ENCODE measurements at places on chromosomes 2 and 18.

DNA sequence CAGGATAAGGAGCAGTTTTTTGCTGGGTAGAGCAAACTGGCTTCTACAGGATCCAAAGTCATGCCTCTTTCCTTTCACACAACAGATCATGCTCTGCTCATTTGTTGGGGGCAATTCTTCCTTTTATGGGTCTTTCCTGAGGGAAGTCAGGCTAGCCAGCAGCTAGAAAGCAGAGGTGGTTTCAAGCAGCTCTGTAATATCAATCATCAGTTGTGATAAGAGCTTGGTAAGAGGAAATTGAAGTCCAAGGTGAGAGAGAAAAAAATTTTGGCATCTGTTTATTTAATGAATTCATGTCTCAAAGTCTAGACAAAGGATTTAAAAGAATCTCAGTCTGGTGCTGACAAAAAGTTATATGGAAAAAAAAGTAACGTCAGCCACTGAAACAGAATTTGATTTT is 6.2 kb downstream of the TMEM87B start:
- no peak for DNase-seq

DNA sequence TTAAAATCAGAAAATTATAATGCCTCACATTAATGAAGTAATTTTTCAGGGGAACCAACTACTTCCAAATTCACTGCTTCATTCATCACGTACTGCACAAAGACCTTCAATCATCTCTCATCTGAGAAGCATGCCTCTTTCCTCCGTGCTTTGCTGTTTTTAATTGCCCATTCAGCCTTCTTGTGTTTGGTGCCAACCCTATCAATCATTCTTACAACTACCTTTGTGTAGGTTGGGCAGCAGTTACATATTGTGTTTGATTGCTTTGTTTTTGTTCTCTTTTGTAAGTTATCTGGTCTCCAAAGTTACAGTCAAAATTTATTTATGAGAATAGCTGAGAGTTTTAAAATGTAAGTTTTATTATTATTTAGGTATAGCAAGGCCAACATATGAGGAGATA is 549.0 kb upstream of the SLC8A1 start:
- no peak for DNase-seq

- no peak for DNase-seq
Observed at GRCh38 chr2:238598802-238599530, 172.2 kb downstream of the ASB1 start.

DNA sequence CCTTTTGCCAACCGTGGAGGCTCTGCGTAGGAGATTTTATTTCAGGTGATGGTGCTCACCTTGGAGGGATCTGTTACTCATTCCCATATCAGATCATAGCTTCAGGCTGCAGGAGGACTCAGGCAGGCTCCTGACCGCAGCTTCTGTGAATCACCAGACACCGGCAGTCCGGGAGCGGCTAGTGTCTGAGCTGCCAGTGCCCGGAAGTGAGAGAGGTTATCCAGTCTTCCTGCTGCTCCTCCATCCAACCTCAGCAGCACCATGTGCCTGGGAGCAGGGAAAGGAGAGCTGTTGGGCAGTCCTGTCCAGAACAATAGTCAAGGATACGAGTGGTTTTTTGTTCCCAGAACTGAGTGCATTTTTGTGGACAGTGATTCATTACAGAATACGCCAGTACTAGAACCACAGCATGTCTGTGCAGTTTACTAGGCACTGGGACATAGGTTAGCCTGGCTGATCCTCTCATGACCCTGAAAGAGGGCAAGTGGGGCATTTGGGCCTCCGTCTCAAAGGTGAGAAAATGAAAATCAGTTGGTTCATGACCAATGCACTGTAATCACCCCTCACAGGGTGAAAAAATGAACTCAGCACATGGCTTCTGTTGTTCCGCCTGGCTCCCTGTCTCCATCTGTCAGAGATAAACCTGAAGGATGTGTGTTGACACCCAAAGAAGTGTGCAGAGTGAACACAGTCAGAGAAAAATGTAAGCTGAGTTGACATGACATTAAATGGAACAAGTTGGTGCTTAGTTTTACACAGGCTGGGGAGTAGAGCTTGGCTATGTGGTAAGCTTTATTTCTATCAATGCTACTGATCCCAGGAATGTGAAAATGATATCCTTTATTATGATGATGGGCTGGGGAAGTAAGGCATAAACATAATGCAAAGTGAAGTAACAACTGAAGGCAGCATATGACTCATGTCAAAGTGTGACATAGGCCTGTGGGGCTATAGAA is 12.2 kb downstream of the FHOD3 start:
- DNase-seq: no peak

- DNase-seq: no peak
Observed at GRCh38 chr2:121326628-121327027, 41.6 kb upstream of the TFCP2L1 start.

GRCh38 chr18:38497266-38497665 is 931.7 kb upstream of the CELF4 start:
- no peak for DNase-seq

- DNase-seq: peak; percentile 49
Observed at GRCh38 chr2:216692636-216693413, 2.5 kb downstream of the IGFBP5 start.

DNA sequence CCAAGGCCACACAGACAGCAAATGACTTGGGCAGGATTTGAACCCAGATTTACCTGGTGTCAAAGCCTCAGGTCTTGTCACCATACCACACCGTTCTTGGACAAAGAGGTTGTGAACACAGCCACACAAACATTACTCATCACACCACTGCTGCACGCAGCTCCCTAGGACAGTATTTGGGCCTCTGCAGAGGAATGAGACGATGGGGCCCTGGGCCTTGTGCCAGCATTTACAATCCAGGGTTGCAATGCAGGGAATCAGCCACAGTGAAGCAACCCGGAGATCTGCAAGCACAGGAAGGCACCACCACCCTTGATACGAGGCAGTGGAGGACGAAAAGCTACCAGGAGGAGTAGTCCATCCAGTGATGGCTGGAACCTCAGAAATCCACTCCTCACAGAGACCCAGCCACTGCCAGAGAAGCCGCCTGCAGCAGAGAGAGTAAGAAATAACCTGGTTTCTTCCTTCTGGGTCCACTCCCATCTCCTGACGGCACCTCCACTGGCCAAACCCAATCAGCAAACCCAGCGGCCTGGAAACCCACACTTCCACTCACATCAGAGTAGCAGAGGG is 3.7 kb upstream of the MTCL1 start:
- no peak for DNase-seq

DNA sequence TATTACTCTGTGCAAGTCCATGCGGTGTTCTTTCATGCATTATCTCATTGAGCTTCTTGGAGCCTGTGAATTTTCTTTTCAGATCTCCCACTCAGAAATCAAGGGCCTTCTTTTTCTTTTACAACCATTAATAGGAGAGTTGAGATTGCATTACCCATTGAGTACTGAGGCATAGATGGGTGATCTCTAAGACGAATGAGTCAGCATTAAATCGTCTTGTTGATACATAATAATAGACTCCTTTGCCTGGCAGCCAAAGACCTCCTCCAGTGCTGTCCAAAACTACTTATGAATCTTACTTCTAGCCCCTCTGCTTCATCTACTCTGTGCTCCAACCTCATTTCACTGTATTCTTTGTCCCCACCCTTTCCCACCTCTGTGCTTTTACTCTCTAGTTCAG is 180.5 kb downstream of the AGPS start:
- no peak for DNase-seq

DNA sequence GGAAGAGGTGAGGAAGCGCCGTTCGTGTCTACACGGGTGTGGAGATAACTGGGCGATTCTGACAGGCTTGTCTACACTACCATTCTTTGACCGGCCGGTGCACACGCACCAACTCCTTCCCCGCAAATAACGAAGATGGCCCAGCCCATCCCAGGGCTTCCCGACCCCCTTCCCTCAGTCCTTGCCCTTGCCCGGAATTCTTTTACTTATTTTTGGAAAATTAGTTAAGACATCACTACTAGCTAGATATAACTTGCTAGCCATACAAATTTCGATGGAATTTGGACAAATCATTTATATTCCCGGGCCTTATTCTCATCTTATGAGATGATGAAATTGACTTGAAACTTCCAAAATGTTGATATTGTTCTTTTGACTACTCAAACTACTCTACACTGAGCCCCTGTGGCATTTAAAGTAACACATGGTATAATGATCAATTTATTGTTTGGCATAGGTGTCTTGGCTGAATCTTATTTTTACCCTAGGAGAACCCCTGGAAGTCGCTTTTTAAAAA is 1.3 kb downstream of the ERICH2 start:
- DNase-seq: no peak

DNA sequence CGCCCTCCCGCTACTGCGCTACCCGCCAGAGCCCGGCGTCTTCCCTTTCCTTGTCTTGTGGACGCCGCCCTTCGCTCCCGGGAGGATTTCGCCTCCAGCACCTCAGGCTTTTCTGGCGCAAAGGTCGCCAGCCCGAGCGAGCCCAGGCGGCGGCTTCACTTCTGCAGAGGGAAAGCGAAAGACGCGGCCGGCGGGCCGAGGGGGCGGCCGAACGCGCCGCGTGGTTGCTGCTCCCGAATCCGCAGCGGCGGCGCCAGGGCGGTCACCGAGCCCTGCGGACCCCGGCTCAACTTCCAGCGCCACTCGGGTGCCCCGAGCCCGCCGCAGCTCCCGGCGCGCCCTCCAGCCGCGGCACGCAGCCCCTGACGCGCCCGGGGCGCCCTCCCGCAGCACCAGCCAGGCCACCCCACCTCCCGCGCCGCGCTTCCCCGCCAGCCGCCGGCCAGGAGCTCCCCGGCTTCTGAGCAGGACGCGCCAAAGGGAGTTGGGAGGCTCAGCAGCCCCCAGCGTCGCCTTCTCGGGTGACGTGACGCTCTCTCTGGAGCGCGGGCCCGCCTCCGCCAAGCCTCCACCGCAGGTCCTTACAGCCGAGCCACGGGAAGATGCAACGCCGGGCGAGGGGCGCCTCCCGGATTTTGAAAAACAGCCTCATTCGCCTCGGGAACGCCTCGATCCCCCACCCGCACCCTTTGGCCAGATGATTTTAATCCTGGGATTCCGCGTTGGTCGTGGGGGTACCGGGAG is 84.9 kb upstream of the EPB41L3 start:
- DNase-seq: no peak

GRCh38 chr2:134609924-134610513 is 108.8 kb downstream of the TMEM163 start:
- no peak for DNase-seq

DNA sequence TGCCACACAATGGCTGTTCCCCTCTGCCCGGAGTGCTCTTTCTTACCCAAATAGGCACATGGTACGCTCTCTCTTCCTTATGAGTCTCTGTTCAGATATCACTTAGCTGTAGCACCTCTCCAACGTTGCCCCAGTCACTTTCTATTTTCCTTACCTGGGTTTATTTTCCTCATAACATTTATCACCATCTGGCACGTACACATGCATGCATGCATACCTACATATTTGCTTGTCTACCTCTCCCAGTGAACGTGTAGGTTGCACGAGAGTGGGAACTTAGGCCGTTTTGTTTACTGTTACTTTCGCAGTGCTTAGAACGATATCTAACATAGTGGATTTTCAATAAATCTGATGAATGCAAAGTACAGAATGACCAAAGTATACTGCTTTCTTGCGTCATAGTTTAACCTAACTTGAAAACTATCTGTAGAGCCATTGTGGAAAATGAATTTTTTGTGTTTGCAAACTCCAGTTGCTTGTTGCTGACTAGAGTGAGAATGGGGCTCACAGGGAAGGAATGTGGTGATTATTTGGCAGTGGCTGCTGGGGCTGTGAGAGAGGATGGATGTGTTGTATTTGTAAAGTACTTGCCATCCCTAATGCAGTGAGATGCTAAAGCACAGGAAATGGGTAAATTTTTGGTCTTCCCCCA is 47.1 kb downstream of the ACSL3 start:
- DNase-seq: no peak

- DNase-seq: no peak
Observed at GRCh38 chr2:212815453-212815852, 276.9 kb upstream of the ERBB4 start.

DNA sequence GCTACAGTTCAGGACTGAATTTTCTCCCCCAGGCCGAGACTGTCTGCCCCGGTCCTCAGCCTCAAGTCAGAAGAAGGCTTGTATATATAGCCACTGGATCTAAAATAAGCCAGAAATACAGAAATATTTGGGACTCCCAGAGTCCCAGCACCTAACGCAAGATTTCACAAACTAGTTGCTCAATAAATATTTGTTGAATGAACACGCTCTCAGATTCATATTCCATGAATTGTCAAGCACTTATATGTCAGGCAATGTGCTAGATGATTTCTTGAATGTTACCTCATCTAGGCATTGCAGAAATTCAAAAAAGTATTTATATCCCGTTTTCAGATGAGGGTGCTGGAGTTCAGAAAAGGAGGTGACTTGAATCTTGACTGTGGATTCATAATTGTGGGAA is 163.7 kb upstream of the KLHL29 start:
- no peak for DNase-seq
